ENCODE measurements at places on chromosomes 16 and 17.

- peak; percentile 46 for DNase-seq
These were observed 1.2 kb downstream of the HS3ST3B1 start for GRCh38 chr17:14302091-14302430.

- no peak for DNase-seq
These were observed 187.2 kb downstream of the NTN1 start for GRCh38 chr17:9208381-9209105.

DNA sequence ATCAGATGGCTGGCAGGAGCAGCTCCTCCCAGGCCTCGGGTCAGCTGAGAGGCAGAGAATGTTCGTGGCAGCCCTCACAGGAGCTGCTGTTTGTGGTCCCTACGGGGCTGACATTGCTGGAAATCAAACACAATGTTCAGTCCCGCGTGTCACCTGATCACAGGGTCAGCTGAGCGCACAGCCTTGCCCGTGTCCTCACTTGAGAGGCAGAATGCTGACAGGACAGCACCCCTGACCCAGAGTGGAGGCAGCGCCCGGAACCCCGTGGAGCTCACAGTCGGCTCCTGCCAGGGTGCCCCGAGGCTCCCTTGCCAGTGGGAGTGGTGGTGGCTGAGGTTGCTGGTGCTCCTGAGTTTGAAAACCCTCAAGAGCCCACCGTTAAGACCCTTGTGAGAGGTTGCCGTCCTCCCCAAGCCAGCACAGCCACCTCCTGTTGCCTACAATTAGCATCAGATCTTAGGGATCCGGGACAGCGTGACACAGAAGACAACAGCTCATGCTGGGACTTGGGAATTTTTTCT lies 3.6 kb upstream of the CHMP6 start:
- no peak for DNase-seq

- DNase-seq, result no peak
These were observed 67.9 kb downstream of the TNRC6C start for GRCh38 chr17:78026381-78026780.

- no peak for DNase-seq
These were observed 6.5 kb downstream of the RGS11 start for GRCh38 chr16:269061-269796.

GRCh38 chr16:54595621-54596020 lies 309.0 kb upstream of the IRX3 start:
- no peak for DNase-seq

- DNase-seq, result no peak
These were observed 188.3 kb downstream of the ZFHX3 start for GRCh38 chr16:72859581-72859980.

All from brain microvascular endothelial cell (primary cell).